ENCODE measurements at places on chromosomes 4 and X.

DNA sequence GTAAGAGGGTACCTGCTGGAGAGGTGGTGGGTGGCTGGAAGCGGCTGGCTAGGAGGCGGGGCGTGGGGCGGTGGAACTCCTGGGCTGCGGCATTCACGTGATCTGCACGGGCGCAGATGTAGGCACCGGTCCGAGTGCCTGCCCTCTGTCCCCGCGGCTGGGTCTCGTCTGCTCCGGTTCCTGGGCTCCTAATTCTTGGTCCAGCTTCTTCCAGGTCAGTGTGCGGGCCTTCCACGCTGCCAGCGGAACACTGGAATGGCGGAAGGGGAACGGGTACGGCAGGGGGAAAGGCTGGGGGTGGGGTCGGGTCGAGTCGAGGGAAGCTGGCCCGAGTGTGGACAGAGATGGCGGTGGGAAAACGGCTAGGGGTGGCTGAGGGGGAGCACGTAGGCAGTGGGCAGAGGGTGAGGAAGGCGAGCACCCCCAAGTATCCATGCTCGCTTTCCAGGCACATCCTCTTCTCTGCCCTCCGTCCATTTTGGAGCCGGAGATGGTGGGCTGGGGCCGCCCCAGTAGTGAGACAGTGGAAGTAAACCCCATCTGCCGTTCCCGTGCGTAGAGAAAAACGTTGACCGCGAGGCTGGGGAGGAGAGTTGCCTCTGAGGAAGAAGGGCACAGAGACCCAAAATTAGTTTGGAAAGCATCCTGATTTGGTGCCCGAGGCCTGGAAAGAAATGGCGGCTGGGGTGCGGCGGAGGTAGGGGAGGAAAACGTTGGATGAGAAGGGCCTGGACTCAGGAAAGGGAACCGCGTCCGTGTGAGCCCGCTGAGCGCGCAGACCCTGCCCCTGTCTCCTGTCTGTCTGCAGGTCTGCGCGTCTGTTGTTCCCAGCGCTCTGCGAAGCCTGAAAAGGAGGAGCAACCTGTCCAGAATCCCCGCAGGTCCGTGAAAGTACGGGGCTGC is at the start of gene TCEAL4:
TCEAL4 (plus strand) TSS at position 105 of the 903 bp plus-strand sequence. CDS start 1,161 bp downstream, outside the sequence.
- no peak for DNase-seq

DNA sequence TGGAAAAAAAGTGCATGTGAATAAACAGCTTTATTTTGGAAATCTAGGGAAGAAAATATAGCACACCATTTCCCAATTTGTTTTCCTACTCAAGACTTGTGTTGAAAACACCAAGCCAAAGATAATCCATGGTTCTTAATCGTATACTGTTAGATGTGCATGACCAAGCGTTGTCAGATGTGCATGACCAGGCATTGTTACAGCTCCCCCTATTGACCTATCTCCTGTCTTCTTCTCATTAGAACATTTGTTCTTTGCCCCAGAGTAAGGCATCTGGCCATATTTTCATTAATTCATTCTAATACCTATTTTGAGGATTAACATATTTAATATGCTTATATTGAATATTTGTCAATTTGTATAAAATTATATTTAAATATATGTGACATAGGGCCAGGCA is 14.4 kb upstream of the VCX start:
- DNase-seq: no peak

DNA sequence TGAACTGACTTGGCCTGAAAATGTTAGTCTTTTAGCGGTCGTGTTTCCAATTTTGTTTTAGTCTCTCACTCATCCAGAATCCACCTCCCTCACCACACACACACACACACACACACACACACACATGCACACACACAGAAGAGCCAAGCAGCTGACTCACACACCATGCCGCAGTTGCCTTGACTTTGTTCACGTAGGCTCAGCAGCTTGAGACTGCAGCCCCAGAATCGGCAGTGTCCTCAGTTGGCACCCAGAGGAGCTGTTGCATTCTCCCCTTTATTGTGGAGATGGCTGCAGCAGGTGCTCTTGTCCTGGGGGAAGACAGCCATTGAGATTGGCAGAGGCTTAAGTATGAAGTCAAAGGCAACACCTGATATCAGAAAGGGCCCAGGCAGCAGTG is 20.9 kb upstream of the XPNPEP2 start:
- no peak for DNase-seq

DNA sequence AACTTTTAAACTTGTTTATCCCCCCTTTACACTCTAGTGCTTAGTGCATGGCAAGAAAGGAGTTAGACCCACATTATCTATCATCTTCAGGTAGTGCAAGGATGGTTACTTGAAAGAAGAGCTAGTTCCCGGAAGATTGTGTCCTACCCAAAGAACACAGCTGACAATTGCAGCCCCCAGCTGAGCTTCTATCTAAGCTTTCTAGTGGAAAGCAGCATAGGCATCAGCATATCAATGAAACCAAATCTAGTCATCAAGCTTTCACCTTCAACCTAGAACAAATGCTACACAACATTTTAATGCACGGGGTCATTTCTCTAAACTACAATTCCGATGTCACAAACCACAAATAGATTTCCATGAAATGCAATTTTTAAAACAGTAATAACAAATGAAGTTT is 88.9 kb upstream of the TFDP3 start:
- DNase-seq: no peak

DNA sequence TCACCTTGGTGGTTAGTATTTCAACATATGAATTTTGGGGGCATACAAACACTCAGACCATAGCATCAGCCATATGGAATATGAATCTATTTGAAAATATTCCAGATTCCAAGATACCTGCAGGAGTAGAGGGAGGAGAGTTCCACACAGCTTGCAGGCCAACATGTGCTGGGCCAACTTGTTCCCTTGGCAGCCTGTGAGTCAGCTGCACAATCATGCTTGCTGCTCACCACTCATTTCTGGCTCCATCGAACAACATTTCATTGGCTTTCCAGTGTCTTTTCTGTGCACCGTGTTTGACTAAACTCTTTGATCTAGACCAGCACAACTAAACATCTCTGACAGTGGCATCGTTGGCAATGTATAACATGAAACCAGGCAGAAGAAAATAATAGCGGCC is 282.5 kb upstream of the RASGEF1B start:
- no peak for DNase-seq

- no peak for DNase-seq
Observed at GRCh38 chr4:18111081-18111480, 89.5 kb upstream of the LCORL start.

Measured in GM12891 (cell line).